Lower lobe of right lung (tissue), 2 donors: ENCODE measurements at places on chromosomes 3 and 15. TPM values are rescaled to one million over a fixed set of nuclear protein-coding genes. Genes with fewer than 3 reads are reported as not detected.
A peak's percentile ranks its signal among the peaks of the same experiment; 100 is the strongest.

The CCR1 gene
- total RNA-seq: 47.4 TPM

The TRPM1 gene
- total RNA-seq: not detected

The MAPK6 gene
- 21.1 TPM for total RNA-seq

The OR4F6 gene
- total RNA-seq: not detected

The ZPLD1 gene
- total RNA-seq: not detected

The IL5RA gene
- 5.6 TPM for total RNA-seq

The MCTP2 gene
- total RNA-seq: 36.1 TPM

The CKMT1B gene
- total RNA-seq: 0.89 TPM

The CCDC13 gene
- total RNA-seq: 2.5 TPM

The OR5K2 gene
- not detected for total RNA-seq

DNA sequence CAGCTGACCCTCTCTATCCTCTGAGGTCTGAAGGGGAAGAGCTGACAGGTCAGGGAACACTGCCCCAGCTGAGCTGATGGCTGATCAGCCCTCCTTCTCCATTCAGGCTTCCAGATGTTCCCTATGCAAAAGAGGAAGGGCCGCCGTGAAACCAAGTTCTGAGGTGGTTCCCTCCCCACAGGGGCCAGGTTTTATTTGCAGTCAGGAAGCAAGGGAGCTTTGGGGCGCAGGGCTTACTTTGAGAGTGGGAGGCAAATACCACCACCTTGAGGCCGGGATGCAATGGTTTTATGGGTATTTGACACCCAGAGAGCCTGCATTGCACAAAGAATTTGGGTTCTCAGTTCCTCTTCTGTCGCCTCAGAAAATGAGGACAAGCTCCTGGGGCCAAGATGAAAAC lies 186.9 kb downstream of the ARRDC4 start:
- no peak for DNase-seq

DNA sequence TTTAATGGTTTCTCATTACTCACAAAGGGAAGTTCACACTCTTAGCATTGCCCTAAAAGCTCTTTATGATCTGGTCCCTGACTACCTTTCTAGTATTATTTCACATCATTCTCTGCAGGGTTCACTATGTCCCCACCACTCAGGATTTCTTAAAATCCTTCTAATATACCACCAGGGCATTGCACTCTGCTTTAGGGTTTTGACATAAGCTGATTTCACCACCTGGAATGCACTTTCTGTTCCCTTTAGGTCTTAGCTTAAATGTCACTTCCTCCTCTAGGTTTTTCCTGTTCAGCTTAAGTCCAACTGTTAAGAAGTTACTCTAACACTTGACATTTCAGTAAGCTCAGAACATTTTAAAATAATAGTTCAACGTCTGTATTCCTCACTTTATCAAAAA lies 81.7 kb downstream of the HCN4 start:
- DNase-seq: no peak

DNA sequence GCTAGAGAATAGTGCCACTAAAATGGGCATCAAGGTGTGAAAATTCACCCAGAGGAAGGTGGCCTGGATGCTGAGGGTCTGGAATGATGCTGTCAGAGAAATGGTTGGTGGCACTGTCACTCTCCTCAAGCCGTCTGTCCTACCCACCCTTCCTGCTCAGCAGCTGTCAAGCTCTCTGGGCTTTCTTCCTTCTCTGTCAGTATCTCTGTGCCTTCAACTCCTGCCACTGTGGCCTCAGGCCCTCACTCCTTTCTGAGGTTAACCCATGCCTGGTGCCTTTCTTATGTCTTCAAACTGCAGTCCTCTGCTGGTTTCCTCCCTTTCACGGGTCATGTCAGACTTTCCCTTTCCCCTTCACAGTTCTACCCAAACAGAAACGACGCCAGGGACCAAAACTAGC lies 4.4 kb downstream of the MYO5C start:
- DNase-seq: no peak

DNA sequence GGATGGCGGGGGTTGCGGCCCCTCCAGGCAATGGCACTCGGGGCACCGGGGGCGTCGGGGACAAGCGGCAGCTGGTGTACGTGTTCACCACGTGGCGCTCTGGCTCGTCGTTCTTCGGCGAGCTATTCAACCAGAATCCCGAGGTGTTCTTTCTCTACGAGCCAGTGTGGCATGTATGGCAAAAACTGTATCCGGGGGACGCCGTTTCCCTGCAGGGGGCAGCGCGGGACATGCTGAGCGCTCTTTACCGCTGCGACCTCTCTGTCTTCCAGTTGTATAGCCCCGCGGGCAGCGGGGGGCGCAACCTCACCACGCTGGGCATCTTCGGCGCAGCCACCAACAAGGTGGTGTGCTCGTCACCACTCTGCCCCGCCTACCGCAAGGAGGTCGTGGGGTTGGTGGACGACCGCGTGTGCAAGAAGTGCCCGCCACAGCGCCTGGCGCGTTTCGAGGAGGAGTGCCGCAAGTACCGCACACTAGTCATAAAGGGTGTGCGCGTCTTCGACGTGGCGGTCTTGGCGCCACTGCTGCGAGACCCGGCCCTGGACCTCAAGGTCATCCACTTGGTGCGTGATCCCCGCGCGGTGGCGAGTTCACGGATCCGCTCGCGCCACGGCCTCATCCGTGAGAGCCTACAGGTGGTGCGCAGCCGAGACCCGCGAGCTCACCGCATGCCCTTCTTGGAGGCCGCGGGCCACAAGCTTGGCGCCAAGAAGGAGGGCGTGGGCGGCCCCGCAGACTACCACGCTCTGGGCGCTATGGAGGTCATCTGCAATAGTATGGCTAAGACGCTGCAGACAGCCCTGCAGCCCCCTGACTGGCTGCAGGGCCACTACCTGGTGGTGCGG lies 1.9 kb downstream of the CHST2 start:
- DNase-seq: peak; percentile 57

DNA sequence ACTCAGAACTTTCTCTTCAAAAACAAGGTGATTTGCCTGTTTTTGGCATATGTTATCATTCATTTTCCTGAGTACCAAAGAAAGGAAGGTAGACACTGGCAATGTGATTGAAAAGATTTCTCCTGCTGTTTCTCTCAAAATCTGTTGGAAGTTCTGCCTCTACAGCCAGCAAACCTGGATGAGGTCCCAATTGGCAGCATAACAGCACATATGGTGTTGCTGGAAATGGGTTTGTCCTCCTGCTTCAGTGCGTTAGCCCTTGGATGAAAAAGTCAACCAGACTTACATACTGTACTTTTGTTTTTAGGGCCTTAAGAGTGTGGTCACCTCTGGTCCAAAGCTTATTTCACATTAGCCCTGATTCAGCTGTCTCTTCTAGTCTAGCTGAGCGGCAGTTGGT lies 237.6 kb upstream of the MME start:
- no peak for DNase-seq

- DNase-seq: no peak
Measured at GRCh38 chr3:185729337-185730055, 95.3 kb downstream of the IGF2BP2 start.

GRCh38 chr15:45842151-45842550 lies 207.3 kb downstream of the SQOR start:
- DNase-seq: no peak

- DNase-seq: no peak
Measured at GRCh38 chr3:178397836-178398235, 138.4 kb upstream of the KCNMB2 start.

- DNase-seq: peak; percentile 45
Measured at GRCh38 chr15:56537881-56538280, 72.9 kb upstream of the MNS1 start.

GRCh38 chr15:27512281-27513001 lies 541.5 kb downstream of the GABRG3 start:
- DNase-seq: no peak

- DNase-seq: no peak
Measured at GRCh38 chr3:146138902-146139301, 22.1 kb downstream of the PLOD2 start.

DNA sequence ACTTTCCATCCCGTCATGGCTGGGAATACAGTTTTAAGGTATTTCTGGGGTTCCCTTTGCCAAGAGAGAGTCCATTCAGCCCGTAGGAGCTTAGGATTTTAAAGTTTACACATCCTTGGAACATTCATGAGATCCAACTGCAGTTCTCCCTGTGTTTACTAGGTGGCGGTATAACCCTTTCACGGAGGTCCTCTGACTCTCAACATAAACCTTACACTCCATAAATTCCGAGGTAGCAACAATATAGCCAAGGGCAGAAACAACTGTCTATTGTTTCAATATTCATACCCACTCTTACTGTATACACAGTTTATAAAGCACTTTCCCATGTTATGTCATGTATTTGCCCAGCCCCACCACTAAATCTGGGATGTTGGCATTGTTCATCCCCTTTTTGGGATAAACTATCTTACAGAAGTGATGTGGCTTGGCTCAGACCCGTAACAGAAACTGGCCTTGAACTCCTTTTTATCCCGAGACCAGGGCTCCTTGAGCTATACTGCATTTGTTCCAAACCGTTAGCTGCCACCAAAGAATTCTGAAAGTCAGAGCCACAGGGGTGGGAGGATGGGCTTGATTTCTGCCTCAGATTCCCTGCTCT lies 69.2 kb upstream of the COL6A5 start:
- DNase-seq: no peak

GRCh38 chr3:120560304-120561250 lies 35.6 kb upstream of the NDUFB4 start:
- no peak for DNase-seq

GRCh38 chr15:47410247-47410646 lies 307.1 kb upstream of the SEMA6D start:
- no peak for DNase-seq

- no peak for DNase-seq
Measured at GRCh38 chr3:194748225-194748624, 62.5 kb downstream of the FAM43A start.

- no peak for DNase-seq
Measured at GRCh38 chr3:57086201-57086600, 25.7 kb downstream of the SPATA12 start.

GRCh38 chr3:70076396-70076795 lies 76.9 kb downstream of the SAMMSON start:
- no peak for DNase-seq

DNA sequence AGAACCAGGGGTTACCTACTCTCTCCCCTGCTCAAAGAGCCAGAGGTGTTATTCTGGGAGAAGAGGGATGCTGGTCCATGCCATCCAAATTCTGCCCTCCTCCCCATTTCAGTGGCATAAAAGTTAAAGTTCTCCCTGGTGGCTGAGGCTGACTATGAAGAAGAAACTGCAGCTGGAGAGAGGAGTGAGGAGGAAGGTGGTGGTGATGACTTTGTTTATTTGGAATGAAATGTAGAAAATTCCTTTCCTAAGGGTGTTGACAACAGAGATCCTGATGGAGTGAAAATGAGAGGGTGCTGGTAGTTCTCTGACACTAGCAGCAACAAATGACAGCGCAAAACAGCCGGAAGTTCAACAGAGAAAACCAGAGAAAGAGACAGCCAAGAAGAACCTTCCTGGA lies 100.4 kb downstream of the PCCB start:
- DNase-seq: no peak

- peak; percentile 71 for DNase-seq
Measured at GRCh38 chr3:53044711-53045517, 959 bp downstream of the SFMBT1 start.

GRCh38 chr15:67456677-67457529 lies 64.0 kb upstream of the C15orf61 start:
- peak; percentile 88 for DNase-seq

GRCh38 chr3:110562621-110563020 lies 509.0 kb upstream of the NECTIN3 start:
- DNase-seq: no peak

DNA sequence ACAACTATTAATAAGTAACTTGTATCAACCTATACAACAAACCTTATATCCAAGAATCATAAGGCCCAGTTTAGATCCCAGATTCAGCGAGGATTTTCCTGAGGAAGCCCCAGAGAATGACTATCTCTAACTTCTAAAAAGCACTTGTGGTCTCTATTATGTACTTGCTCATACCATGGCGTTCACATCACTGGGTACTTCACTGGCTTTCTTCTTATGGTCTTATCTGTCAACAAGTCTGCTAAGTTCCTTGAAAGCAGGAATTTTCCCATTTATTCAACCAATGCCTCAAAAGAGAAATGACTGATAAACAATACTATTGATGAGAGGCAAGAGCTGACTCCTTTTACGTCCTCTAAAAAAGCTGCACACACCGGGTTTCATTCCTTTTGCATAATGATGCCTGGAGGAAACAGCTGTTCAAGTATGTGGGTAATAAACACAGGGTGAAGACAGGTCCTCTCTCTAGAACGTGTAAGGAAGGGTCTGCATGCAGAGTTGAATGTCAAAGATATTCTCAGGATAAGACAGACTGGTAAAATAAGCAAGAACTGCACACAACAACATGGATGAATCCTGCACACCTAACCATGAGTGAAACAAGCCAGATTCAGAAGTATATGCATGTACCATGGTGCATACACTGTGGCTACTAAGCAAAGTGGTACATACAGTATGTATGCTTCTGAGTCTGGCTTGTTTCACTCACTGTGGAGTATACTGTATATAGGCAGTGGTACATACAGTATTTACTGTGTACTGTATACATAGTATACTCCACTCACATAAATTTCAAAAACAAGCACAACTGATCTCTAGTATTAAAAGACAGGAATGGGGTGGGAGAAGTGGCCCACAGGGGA lies 408.7 kb downstream of the SHQ1 start:
- no peak for DNase-seq

- DNase-seq: no peak
Measured at GRCh38 chr3:99902091-99902490, 84.4 kb downstream of the CMSS1 start.

DNA sequence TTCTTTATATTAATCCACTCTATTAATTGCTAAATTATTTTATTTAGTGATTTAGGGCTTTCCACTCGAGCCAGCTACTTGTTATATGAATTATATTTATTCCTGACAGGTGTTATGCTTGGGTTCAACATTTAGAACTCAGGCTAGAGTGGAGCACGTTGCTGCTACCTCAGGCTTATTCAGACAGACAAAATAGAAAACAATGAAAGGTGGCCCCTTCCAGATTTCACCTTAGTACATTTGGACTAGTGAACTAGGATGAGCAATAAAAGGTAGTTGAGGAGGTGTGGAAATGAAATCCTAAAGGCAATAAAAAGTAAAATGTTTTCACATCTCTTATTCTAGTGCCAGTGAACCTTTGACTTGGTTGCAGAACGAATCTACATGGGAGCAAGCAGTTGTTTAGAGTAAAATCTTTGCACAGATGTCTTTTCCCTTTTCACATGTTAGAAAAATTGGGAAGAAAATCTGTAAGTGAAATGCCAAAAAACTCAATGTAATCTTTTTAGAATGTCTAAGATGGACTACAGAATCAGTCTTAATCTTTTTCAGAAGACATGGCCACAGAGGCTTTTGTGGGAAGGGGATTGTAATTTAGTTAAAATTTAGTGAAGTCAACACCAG lies 63.8 kb downstream of the AKAP13 start:
- DNase-seq: no peak

DNA sequence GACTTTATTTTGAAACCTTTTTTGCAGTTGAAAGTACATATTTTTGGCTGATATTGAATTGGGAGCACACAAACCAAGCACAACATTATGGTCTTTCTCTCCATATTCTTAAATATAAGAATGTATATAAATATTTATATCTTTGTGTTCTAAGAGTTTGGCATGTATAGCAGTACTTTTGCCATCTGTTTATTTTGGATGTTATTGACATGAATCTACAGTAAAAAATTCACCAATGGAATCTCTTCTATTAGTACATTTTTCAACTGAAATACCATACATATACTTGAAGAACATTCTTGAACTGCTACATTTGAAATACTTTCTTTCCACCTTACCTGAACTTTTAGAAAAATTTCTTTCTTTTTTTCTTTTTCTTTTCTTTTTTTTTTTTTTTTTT lies 109.2 kb upstream of the STRIT1 start:
- DNase-seq: no peak
